Right renal cortex interstitium (tissue), 3 donors: ENCODE measurements at places on chromosomes 5 and 9.

DNA sequence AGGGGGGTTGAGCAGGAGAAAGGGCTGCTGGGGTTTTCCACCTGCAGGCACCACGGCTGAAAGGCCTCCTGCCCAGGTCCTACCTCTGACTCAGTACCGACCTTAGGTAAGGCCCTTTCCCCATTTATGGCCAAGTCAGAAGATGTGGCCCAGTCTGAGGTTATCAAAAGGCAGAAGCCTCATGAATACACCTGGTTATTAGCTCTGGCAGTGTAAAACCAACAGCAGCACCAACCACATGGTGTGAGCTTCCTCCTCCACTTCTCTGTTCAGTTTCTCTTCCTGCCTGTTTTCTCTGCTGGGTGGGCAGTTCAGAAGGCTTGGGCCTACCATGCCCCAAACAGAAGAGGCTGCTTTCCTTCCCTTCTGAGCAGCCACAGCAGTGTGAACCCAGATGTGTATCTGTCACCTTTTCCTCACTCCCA lies 86.9 kb downstream of the UGCG start:
- DNase-seq: no peak

GRCh38 chr5:17042041-17042440 lies 106.0 kb upstream of the MYO10 start:
- no peak for DNase-seq

GRCh38 chr9:20314981-20315380 lies 307.3 kb downstream of the MLLT3 start:
- DNase-seq: no peak

DNA sequence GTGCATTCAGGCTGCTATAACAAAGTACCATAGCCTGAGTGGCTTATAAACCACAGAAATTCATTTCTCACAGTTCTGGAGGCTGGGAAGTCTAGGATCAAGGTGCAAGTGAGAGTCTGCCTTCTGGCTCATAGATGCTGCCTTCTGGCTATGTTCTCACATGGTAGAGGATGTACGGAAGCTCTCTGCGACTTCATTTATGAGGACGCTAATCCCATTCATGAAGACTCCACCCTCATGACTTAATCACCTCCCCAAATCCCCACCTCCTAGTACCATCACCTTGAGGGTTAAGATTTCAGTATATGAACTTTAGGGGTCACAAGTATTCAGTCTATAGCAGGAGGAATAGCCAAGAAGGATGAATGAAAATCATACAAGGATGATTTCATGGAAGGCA lies 37.3 kb upstream of the KCNIP1 start:
- DNase-seq: no peak

GRCh38 chr5:160657622-160658458 lies 194.2 kb downstream of the ATP10B start:
- DNase-seq: no peak

GRCh38 chr5:134878403-134878802 lies 4.2 kb downstream of the TXNDC15 start:
- DNase-seq: no peak

DNA sequence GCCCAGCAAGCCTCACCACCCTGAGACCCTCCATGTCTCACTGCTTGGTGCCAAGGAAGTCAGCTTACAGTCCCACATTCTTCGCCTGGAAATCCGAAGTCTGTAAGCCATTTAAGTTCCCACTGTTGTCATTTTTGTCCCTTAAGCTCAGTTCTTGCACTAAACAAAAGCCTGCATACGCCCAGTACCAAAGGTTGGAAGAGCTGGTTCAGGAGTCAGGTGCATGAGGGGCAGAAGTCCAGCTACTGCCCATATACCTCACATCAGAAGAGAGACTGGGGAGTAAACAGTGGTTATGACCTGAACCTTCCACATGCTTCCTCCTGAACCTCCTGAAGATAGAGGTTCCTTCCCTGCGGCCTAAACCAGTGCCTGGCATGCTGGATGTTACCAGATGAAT lies 146.0 kb downstream of the FRMD3 start:
- no peak for DNase-seq

DNA sequence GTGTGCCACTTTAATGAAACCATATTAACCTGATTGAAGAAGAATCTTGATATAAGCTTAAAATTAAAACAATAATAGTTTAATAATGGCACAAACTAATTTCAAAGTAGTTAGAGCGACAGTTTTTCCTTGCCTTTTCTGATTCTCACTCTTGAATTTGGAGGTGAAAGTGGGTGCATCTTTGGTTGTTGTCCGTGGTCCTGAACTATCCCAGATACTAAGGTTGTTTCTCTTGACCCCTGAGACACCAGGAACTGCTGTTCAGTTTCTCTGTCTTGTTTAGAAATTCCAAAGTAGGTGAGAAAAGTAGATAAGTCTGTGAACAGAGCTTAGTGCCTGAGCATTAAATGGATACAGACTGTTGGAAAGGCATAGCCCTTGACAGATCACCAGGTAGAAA lies 274.7 kb downstream of the FBXL7 start:
- no peak for DNase-seq

- DNase-seq: no peak
Observed at GRCh38 chr5:81909677-81910076, 62.1 kb upstream of the ATG10 start.
